ENCODE measurements at places on chromosomes 3 and 15.

DNA sequence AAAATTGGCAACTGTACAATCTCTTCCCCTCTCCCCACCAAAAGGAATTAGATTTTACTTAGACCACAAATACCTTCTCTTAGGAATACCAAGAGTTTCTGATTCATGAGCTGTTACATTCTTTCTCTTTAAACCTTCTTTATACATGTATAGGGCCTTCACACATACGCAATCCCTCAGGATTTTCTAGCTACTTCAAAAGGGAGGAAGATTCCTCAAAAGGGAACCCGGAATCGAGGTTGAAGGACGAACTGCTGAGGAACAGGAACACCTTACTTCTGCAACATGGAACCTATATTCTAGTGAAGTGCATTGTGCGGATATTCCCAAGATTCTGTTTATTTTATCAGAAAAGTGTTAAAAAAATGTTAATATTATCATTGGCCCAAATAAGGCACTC lies 52.3 kb downstream of the GABRB3 start:
- no peak for DNase-seq

- no peak for DNase-seq
Observed at GRCh38 chr3:95655363-95655986, 1158.9 kb upstream of the EPHA6 start.

- DNase-seq: no peak
Observed at GRCh38 chr3:55630280-55630920, 143.3 kb upstream of the WNT5A start.

DNA sequence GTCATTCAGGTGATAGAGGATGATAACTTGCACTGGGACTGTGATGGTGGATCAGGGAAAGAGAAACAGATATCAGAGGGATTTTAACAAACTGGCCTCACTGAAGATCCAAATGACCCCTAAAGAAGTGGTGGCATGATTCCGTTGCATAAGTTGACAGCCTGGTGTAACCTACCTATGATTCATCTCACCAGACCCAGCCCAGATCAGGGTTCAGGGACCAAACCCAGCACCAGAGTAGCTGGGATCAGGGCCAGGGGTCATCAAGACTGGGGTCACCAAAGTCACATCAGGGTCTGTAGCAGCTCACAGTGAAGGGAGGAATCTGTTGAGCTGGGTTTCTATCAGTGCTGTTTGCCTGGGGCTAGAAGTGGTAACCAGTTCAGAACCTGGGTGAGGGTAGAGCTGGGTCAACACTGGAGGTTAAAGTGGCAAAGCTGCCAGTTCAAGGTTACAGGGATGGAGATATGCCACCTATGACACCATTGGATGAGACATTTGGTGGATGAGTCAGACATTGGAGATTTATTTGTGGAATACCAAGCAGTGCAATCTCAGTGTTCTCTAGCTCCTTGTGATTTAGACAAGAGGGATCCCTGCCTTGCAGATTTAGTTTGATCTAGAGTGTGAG lies 35.9 kb downstream of the CASR start:
- DNase-seq: no peak

GRCh38 chr3:27726240-27726639 lies 4.1 kb upstream of the EOMES start:
- no peak for DNase-seq

DNA sequence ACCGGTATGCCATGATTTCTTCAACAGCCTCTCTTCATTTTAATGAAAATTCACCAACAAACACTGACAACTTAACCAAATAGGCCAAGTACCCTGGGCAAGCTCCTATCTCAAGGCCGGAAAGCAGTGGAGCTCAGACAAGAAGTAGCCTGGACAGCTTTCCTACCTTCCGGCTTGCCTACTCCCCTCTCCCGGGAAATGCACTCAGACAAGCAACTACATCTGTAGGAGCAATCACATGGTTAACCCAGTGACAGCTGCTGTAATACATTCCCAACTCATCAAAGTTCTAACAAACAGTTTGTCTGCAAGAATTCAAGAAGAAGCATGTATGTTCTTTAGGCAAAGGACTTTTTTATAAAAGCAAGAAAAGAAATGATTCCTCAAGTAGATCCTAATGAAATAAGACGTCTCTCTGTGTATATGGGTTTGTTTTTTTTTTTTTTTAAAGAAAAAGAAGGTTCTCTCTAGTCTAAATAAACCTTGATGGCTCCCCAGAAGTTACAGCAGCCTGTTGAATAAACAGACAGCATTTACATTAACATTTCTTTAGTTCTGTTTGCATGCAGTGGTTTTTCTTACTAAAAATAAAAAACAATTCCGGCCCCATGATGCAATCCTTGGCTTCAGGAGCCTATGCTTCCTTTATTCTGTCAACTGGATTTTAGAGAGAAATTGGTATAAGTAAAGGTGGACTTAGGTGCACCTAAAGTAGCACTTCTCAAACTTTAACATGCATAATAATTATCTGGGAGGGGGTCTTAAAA lies 278.7 kb downstream of the NEK10 start:
- no peak for DNase-seq

- DNase-seq: no peak
Observed at GRCh38 chr15:73244333-73244732, 124.4 kb downstream of the HCN4 start.

DNA sequence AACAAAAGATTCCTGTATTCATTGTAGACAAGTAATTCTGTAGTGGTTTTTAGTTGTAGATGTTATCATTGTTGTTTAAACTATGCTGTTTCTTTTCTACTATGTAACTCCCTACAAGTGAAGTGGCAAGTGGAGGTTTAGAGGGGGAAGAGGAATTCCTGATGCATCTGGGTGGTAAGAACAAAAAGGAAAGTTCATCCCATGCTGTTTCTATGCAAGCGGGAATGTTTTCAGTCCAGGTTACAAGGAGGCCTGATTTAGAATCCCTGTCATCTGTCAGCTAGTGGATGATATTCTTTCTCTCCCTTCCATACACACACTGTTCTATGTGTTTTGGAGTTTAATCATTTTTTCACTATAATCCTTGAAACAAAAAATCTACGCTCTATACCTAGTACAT lies 67.4 kb downstream of the IMPG2 start:
- DNase-seq: no peak

DNA sequence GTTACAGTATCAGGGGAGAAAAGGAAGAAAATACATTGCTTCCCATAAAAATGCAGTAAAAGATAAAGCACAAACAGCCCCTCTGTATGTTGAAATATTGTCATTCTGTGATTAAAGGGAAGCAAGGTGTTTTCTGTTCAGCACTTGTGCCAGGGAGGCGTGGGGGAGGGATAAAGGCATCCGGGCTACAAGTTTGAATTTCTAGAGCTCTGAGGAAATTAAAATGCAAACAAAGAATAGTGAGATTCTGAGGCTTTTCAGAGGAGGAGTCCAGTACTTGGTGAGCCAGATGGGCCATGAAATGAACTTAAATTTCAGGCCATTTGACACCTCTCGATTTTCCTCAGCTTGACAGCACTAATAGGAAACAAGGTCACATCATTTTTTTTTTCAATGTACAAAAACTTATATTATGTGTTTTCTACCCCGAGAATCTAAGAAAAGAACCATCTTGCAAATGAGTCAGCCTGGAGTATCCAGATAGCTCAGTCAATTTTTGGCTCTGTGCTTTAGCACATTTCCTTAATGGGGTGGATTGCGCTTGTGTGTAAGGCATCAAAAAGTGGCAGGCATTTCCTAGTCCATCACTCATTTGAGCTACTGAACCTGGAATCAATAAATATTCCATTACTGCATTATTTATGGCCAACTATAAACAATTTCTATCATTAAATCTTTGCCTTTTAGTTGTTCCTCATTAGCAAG lies 640.8 kb upstream of the TBL1XR1 start:
- no peak for DNase-seq

GRCh38 chr3:8627201-8627940 lies 17.2 kb downstream of the SSUH2 start:
- no peak for DNase-seq

Measured in AG10803 (cell line).